ENCODE measurements at places on chromosomes 5 and 9. TPM values are rescaled to one million over a fixed set of nuclear protein-coding genes. Genes with fewer than 3 reads are reported as not detected.

- DNase-seq = no peak
Measured at GRCh38 chr5:58446024-58446423, 13.9 kb downstream of the PLK2 start.

DNA sequence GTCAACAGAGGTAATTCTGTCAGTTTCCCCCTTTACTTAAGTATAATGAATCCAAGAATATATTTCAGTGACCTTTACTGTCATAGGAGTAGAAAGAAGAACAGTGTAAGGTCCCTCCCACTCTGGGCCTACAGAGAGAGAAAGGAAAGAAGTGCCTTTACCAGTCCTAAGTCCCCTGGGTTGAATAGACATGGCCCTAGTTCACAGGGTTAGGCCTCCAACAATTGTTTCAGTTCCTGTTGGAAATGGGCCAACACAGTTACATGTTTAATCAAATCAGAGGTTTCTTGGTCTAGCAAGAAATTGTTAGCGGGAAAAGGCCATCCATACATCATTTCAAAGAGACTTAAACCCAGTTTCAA lies 605.6 kb downstream of the MTRR start:
- DNase-seq = no peak

DNA sequence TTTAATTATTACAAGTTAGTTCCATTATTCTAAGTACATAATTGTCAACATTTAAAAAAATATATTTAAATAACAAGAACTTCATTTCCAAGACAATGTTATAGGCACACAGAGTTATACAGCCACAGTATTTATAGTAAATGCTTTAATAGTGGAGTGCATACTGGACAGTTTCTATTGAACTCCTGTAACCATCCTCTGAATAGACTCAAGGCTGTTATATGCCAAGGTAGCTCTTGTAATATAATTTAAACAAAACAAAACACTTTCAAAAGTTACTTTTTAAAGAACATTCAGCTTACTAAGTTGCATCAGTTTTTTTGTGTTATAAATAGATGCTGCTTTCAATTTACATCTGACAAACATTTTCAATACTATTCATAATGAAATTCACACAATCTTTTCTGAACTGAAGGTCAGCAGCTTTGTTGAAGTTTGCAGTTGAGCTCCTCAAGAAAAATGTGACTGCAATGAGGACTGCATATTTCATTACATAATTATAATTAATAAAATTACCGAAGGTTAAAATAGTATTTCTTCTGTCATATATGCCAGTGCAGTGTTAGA lies 549.9 kb upstream of the CYLC2 start:
- no peak for DNase-seq

- no peak for DNase-seq
Measured at GRCh38 chr9:107286057-107286456, 3.0 kb downstream of the RAD23B start.

- peak; percentile 21 for DNase-seq
Measured at GRCh38 chr5:75667586-75667985, 49.7 kb downstream of the POC5 start.

Gene SPRY4
- total RNA-seq = 3.7 TPM

Gene SH3GLB2
- total RNA-seq = 20.0 TPM

Gene IFNK
- not detected for total RNA-seq

Gene NPR3
- 0.22 TPM for total RNA-seq
